ENCODE measurements at places on chromosomes 16 and 17. TPM values are rescaled to one million over a fixed set of nuclear protein-coding genes. Genes with fewer than 3 reads are reported as not detected.

ABCA6 gene
- 101 TPM for total RNA-seq

MT1A gene
- 141 TPM for total RNA-seq

HSD3B7 gene
- 71.5 TPM for total RNA-seq

SLC2A4 gene
- 0.48 TPM for total RNA-seq

- no peak for DNase-seq
These were observed 34.1 kb downstream of the ITFG1 start for GRCh38 chr16:47426806-47427205.

PERCC1 gene
- not detected for total RNA-seq
